Breast epithelium (tissue), 4 donors: ENCODE measurements at places on chromosomes 3 and 15. TPM values are rescaled to one million over a fixed set of nuclear protein-coding genes. Genes with fewer than 3 reads are reported as not detected.

DNA sequence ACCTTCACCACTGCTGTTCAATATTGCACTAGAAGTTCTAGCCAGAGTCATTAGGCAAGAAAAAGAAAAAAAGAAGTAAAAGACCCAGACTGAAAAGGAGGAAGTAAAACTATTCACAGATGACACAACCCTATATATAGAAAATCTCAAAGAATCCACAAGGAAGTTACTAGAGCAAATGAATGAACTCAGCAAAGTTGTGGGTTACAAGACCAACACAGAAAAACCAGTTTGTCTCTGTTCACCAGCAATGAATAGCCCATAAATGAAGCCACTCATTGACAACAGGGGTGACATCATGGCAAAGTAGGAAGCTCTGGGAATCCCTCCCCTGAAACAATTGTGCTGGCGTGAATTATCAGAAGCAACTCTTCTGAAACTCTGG lies 4.6 kb downstream of the CFAP100 start:
- DNase-seq = no peak

CRYGS gene
- total RNA-seq = 4.2 TPM

GRCh38 chr3:43873723-43874122 lies 183.0 kb downstream of the ABHD5 start:
- no peak for DNase-seq

- DNase-seq = no peak
Observed at GRCh38 chr3:61340931-61341461, 89.7 kb upstream of the FHIT start.

DNA sequence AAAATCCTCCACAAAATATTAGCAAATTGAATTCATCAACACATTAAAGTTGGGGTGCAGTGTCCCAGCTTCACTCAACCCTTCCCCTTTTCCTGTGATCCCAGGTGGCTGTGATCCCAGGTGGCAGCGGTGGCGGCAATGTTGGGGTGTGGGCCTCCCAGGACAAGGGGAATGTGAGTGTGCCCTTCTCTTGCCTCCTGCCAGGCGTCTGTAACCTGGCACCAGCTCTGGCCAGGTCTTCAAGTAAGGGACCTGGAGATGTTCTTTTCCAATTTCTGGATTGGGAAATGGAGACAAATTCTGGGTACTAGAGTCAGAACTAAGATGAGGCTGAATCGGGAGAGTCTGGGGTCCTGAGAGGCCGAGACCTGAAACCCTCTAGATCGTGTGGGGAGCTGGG lies 20.1 kb downstream of the GOLGA6A start:
- DNase-seq = no peak

DNA sequence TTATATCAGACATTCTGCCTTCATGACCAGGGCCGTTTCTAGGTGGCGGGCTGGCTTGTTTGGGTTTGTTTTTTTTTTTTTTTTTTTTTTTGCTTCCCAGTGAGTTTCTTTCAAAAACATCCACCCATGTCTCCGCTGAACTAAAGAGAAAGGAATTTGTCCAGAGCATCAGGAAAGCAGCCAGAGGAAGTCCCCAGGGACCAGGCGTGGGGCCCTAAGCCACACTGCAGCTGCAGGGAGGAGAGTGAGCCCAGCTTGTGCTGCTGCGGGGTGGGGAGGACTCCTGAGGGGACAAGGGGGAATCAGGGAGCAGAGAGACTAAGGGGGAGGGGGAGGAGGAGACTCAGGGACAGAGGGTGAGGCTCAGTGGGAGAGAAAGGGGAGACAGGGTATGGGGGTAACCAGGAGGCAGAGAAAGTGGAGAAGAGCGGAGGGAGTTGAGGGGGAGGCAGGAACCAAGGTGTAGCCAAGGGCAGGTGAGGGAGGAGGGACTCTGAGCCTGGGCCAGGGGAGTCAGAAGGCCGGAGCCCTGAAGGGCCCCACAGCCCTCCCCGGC lies 49.5 kb downstream of the CYP11A1 start:
- DNase-seq = peak; percentile 50

WDR93 gene
- total RNA-seq = 0.98 TPM

GOLGA6A gene
- not detected for total RNA-seq

UTS2B gene
- total RNA-seq = 0.15 TPM

DNA sequence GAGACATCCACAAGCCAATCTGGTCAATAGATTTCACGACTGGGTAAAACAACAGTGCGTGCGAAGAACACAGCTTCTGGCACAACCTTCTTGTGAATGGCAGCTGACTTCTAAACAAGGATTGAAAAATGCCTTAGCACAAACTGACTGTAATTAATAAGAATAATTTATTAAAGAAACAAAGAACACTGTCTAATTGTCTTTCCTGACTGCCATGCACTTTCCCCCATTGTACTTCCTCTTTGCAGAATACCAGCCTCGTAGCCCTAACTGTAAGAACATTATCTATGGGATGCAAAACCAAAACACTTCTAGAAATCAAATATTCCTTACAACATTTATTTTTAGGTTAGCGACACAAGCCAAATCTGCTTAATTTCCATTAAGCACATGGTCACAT lies 6.5 kb downstream of the FOXP1 start:
- DNase-seq = no peak

DNA sequence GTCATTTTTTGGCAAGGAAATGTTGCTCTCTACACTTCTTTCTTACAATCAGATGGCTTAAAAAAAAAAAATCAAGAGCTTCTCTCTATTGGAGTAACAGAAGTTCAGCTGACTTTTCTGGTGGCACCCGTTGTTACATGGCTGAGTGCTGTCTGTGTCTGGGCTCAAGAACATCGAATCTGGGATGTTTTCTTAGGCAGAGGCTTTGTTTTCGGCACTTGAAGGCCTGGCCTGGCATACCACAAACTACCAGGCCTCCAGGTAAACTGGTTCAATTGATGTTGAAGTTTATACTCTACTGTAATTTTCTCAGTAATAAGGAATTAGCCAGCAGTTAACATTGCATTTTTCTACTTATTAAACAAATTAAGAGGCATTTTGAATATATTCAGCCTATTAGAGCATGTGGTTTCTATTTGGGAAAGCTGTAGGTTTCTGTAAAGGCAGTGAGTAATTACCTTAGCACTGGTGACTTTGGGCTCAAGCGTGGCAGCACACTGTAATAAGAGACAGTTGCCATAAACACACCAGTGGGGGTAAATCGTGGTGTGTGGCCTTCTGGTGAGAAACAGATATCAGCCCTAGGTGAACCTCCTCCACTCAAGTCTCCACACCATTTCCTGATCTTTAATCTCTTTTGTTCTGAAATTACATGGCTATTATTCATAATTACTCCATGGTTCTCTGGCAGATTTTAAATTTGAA lies 544.7 kb downstream of the MECOM start:
- DNase-seq = no peak

- DNase-seq = no peak
Observed at GRCh38 chr3:50170689-50171088, 15.6 kb downstream of the SEMA3F start.

DNA sequence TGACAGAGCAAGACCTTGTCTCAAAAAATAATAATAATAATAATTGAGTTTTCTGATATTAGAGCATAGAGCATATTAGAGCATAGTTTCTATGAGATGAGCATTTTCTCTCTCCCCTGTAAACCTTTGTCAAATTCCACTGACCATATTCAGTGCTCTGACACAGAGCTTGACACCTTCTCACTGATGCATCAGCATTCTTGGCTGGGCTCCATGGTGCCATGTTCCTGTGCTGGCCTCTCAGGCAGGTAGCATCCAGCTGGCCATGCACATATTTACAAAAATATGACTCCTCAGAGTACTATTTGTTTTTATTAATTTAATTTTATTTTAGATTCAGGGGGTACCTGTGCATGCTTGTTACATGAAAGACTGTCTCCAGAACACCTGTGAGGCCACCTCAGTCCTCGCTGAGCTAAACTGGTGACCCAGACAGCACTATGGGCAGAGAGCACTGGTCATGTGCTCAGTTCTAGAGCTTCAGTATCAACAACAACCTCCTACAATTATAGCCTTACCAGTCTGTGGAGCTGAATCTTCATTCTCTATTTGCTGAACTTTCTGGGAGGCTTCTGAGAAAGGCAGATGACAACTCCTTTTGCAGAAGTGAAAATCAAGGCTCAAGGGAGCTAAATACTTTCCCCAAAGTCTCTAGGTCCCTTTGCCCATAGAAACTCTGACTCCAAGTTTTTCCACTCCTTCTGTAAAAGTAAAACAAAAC lies 21.6 kb upstream of the SLC28A2 start:
- no peak for DNase-seq

DUOXA2 gene
- total RNA-seq = 0.33 TPM

GRCh38 chr3:8667463-8668091 lies 23.0 kb upstream of the SSUH2 start:
- DNase-seq = no peak

GRCh38 chr3:142523921-142524566 lies 54.5 kb downstream of the ATR start:
- no peak for DNase-seq
